Sigmoid colon (tissue), 7 donors: ENCODE measurements at places on chromosomes 7 and 10. TPM values are rescaled to one million over a fixed set of nuclear protein-coding genes. Genes with fewer than 3 reads are reported as not detected.

DNA sequence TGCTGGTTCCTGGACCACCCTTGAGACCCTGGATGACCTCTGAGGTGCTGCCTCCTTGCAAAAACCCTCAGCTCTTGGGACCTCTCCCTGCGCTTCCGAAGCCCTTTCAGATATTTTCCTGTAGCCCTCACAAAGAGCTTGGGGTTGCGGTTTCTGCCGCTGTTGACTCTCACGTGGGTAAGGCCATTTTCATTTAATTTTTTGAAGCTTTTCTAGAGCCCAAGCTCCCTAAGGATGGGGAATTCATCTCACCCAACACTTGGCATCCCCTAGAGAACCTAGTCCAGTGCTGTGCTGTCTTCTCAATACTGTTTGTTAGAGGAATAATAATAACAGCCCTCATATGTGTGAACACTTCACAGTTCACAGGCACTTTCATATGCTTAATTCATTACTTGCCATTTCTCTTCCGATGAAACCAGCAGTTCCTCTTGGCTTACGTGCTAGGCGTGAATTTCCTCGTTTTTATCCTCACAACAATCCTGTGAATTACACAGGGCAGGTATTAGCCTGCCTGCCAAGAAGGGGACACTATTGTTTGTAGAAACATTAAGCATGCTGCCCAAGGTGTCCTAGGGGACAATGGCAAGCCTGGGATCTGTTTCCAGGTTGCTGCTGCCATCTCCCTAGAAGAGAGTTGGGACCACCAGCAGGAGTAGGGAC is 71.6 kb upstream of the CTBP2 start:
- no peak for DNase-seq
- H3K4me1 ChIP-seq: no peaks in the 10 kb centered on the region
- no peaks in the 10 kb centered on the region for H3K27me3 ChIP-seq
- no peaks in the 10 kb centered on the region for H3K36me3 ChIP-seq

GRCh38 chr7:4025210-4025609 is 656.9 kb upstream of the FOXK1 start:
- H3K4me1 ChIP-seq: peaks cover 14% of the 10 kb centered on the region
- peak overlapping the region; percentile 48 for H3K27ac ChIP-seq
- DNase-seq: no peak
- no peak overlapping the region for H3K4me3 ChIP-seq
- no peaks in the 10 kb centered on the region for H3K27me3 ChIP-seq
- no peaks in the 10 kb centered on the region for H3K36me3 ChIP-seq

CFAP69 gene
- 1.2 TPM for polyA plus RNA-seq

CHRM2 gene
- polyA plus RNA-seq: under 0.01 TPM

DNA sequence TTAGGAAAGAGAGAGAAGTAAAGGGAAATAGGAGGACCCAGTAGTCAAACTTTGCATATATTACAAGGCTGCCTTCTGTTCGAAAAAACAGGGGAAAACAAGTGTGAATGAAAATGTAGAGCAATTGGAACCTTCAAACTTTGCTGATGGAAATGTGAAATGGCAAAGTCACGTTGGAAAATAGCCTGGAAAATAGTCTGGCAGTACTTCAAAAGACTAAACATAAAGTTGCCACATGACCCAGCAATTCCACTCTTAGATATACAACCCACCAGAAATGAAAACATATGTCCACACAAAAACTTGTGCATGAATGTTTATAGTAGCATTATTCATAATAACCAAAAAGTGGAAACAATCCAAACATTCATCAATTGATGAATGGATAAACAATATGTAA is 78.6 kb upstream of the IFRD1 start:
- H3K4me1 ChIP-seq: no peaks in the 10 kb centered on the region
- no peaks in the 10 kb centered on the region for H3K36me3 ChIP-seq
- DNase-seq: no peak

- no peak for DNase-seq
- no peak overlapping the region for H3K4me3 ChIP-seq
- no peaks in the 10 kb centered on the region for H3K36me3 ChIP-seq
- H3K27ac ChIP-seq: no peak overlapping the region
Measured at GRCh38 chr10:15802375-15802949, 57.8 kb downstream of the MINDY3 start.

- no peaks in the 10 kb centered on the region for H3K36me3 ChIP-seq
- H3K27ac ChIP-seq: no peak overlapping the region
- no peaks in the 10 kb centered on the region for H3K27me3 ChIP-seq
- peaks cover 7% of the 10 kb centered on the region for H3K4me1 ChIP-seq
Measured at GRCh38 chr7:2465928-2466327, 10.3 kb downstream of the GRIFIN start.

GRCh38 chr10:74081192-74081803 is 69.3 kb downstream of the AP3M1 start:
- peak; percentile 69 for DNase-seq
- H3K4me3 ChIP-seq: no peak overlapping the region
- H3K27ac ChIP-seq: peak overlapping the region; percentile 27
- no peaks in the 10 kb centered on the region for H3K4me1 ChIP-seq
- H3K36me3 ChIP-seq: no peaks in the 10 kb centered on the region

DNA sequence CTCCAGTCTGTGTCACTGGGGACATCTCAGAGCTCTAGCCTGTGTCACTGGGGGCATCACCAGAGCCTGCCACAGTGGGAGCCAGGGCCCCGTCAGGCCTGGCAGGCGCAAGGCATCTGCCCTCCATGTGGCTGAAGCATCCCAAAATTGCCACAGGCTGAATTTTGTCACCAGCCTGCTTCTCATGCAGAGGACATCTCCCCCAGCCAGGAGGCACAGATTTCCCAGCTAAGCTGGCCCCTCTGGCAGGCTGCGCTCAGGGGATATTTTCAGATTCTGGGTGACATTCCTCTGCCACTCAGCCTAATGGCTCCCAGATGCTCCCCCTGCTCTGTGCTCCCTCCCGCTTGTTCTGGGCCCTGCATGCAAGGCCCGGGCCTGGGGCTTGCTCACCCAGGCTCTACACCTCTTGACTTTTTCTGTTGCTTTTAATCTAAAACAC is 64.6 kb downstream of the COL13A1 start:
- H3K4me1 ChIP-seq: peaks cover 20% of the 10 kb centered on the region
- H3K27me3 ChIP-seq: no peaks in the 10 kb centered on the region
- H3K27ac ChIP-seq: peak overlapping the region; percentile 65
- no peaks in the 10 kb centered on the region for H3K36me3 ChIP-seq
- no peak overlapping the region for H3K4me3 ChIP-seq

DNA sequence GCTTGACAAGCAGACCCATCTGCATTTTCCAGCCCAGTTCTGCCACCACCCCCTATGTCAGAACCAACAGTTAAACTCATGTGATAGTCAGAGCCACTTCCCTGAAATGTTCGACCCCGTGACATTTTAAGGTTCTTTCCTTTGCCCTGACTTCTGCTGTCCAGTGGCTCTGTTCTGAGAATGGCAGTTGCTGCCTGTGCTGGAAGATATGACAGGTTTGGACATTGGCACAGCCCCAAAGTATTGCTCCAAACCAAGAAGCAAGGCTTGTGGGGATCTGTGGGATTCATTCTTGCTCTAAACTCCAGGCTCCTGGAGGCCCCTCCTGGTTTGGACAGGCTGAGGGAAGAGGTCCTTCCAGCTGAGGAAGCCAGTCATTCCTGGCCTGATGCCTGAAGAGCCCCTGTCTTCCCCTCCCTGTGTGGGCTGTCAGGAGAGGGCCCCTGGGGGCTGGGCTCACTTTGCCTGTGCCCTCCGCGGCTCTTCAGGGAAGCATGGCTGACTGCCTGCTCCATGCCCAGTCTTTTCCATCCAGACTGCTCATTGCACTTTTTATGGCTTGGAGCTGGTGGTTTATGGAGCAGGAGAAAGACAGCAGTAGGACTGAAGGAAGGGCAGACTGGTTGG is 138.0 kb downstream of the CDH23 start:
- no peak overlapping the region for H3K4me3 ChIP-seq
- no peak overlapping the region for H3K27ac ChIP-seq
- no peaks in the 10 kb centered on the region for H3K4me1 ChIP-seq
- DNase-seq: no peak

DNA sequence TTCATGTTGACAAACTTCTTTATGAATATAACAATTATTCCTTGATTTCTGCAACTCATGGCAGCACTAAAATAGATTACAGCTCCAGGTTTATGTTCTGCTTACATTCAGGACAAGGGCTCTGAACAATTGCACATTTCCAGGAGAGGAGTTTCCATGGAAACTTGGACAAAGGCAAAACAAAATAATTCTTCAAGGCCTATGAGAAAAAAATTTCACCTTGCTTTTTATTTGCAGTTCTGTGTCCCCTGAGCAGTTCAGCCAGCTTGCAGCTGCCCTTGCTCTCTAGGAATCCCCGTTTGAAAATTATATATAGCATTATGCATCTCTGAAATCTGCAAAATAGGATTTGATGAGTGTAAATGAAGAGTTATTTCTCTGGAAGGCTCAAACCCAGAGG is 71.7 kb downstream of the ARL4A start:
- H3K27ac ChIP-seq: no peak overlapping the region
- DNase-seq: no peak
- H3K27me3 ChIP-seq: no peaks in the 10 kb centered on the region

GRCh38 chr7:80763289-80763688 is 124.8 kb downstream of the CD36 start:
- H3K36me3 ChIP-seq: no peaks in the 10 kb centered on the region
- DNase-seq: no peak
- peak overlapping the region; percentile 8 for H3K27ac ChIP-seq
- H3K4me1 ChIP-seq: peaks cover 32% of the 10 kb centered on the region
- no peaks in the 10 kb centered on the region for H3K27me3 ChIP-seq

GRCh38 chr7:19307554-19307953 is 162.3 kb upstream of the FERD3L start:
- H3K36me3 ChIP-seq: no peaks in the 10 kb centered on the region
- no peaks in the 10 kb centered on the region for H3K4me1 ChIP-seq
- no peak for DNase-seq
- H3K27me3 ChIP-seq: no peaks in the 10 kb centered on the region

- no peaks in the 10 kb centered on the region for H3K36me3 ChIP-seq
- no peak overlapping the region for H3K4me3 ChIP-seq
- H3K27me3 ChIP-seq: no peaks in the 10 kb centered on the region
- H3K27ac ChIP-seq: no peak overlapping the region
Measured at GRCh38 chr10:24269476-24269875, 60.5 kb downstream of the KIAA1217 start.

ANKRD1 gene
- polyA plus RNA-seq: 2.4 TPM

DNA sequence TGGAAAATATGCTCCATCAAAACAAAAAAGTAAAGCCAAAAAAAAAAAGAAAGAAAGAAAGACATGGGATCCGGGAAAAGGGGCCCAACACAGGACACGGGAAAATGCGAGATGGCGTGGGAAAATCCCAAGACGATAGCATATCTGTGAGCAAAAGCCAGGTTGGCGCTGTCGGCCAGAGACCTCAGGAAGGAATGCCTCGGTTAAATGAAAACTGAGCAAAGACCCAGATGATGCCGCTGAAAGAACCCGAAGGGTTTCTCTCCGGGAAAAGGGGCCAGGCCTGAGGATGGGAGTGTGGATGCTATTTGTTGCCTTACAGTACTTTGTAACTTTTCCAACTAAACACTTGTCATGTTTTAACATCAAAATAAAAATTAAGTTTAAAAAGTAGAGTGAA is 49.5 kb upstream of the PPP2R2D start:
- no peaks in the 10 kb centered on the region for H3K36me3 ChIP-seq

- no peak overlapping the region for H3K4me3 ChIP-seq
- H3K27me3 ChIP-seq: no peaks in the 10 kb centered on the region
Measured at GRCh38 chr10:89888321-89889070, 187.1 kb downstream of the KIF20B start.

- H3K36me3 ChIP-seq: no peaks in the 10 kb centered on the region
- DNase-seq: no peak
- no peak overlapping the region for H3K27ac ChIP-seq
Measured at GRCh38 chr7:137572056-137572784, 228.7 kb upstream of the PTN start.

AGAP3 gene
- polyA plus RNA-seq: 33.6 TPM

DNA sequence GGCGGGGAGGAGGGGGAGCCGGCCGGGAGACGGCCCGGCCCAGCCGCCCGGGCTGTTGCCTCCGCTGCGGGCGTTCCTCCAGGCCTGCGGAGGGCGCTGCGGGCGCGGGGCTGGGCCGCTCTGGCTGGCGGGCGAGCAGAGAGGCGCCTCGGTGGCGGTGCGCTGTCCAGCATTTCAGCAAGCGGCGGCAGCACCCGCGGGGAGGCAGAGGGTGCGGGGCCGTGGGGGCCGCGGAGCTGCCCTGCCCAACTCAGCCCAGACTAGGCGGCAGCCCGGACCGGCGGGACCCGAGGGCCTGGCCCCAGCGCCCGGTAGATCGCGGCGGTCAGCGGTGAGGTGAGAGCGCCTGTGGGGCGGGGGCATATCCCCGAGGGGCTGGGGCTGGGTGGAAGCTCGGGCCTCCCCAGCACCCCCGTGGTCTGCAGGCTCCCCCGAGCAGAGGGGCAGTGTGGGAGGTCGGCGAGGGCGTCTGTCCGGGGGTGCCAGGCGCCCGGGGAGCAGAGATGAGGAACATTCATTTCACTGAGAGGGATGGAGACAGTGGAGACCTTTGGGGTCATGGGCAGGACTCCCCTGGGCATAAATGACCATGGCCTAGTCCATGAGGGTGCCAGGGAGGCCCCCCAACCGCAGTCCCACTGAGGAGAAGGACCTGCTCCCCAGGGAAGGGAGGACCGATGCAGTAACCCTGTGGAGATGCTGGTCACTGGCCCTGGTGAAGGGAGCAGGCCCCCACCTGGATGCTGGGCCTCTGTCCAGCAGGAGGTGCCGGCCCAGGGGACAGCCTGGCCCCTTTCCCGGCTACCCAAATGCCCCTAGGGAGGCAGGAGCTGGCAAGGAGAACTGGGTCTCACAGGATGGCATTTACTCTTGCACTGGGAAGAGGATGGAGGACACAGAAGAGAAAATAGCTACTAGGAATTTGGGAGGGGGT is at the start of gene SRRM3:
Gene SRRM3, plus strand, starts transcription at position 165 of the 934 bp plus-strand sequence. CDS start 33,171 bp downstream, outside the sequence.
- peaks cover 9% of the 10 kb centered on the region for H3K4me1 ChIP-seq
- no peak within 1 kb of the TSS for H3K4me3 ChIP-seq
- DNase-seq: peak; percentile 72
- H3K36me3 ChIP-seq: no peaks in the 10 kb centered on the region
- H3K27me3 ChIP-seq: peaks cover 22% of the 10 kb centered on the region

ADGRA1 gene
- polyA plus RNA-seq: not detected

HTR5A gene
- not detected for polyA plus RNA-seq

GRCh38 chr10:79202188-79203013 is 133.6 kb downstream of the ZMIZ1 start:
- H3K27me3 ChIP-seq: no peaks in the 10 kb centered on the region
- H3K4me1 ChIP-seq: peaks cover 37% of the 10 kb centered on the region
- DNase-seq: peak; percentile 83
- no peak overlapping the region for H3K4me3 ChIP-seq
